Renal cortex interstitium (tissue), 15 donors: ENCODE measurements at places on chromosomes 6 and 20.

GRCh38 chr20:48308232-48308781 is 519.5 kb downstream of the PREX1 start:
- no peak for DNase-seq

- no peak for DNase-seq
Observed at GRCh38 chr20:830011-830521, 3.4 kb upstream of the FAM110A start.

- no peak for DNase-seq
Observed at GRCh38 chr6:125656287-125656870, 93.1 kb upstream of the HEY2 start.

GRCh38 chr6:118705544-118706491 is 54.4 kb upstream of the CEP85L start:
- DNase-seq, result no peak

GRCh38 chr6:143673669-143674068 is 4.1 kb upstream of the PHACTR2 start:
- DNase-seq, result no peak

DNA sequence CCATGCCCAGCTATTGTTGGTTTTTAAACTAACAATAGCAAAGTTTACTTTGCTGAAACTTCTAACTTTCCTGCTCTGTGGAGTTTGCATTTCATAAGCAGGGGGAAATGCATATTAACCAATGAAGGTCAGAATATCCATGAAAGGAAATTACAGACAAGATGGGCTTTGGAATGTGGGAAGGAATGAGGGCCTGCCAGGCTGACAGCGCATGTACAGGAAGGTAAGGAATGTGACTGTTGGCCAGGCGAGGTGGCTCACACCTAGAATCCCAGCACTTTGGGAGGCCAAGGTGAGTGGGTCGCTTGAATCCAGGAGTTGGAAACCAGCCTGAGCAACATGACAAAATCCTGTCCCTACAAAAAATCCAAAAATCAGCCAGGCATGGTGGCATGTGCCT is 49.6 kb downstream of the CDK5RAP1 start:
- DNase-seq, result no peak

GRCh38 chr6:93418408-93419303 is 703 bp downstream of the EPHA7 start:
- DNase-seq, result no peak

DNA sequence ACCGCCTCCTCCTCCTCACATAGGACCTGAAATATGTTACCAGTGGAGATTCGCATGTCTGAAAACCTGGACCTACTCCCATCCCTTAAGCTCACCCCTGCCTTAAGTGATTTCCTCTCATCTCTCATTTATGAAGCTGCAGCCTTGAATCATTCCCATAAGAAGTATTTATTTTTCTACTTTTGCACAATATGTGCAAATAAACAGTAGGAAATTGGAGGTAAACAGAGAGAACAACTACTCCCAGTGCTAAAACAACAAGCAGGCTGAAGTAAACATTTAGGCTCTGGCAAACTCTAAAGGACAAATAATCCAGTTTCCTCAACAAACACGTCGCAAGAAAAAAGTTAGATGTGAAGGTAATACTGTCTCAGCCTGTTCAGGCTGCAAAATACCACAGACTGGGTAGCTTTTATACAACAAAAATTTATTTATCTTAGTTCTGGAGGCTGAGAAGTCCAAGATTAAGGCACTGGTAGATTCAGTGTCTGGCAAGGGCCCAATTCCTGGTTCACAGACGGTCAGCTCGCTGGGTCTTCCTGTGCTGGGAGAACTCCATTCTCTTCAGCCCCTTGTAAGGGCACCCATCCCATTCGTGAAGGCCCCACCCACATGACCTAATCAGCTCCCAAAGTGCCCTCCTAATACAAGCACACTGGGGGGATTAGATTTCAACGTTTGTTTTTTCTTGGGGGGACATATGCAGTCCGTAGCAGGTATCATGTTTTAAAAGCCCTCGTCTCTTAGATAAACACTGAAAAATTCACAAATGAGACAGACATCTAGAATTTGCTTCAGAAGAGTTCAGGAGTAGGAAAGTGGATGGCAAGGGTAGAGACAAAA is 15.6 kb downstream of the SPATA2 start:
- DNase-seq, result no peak

DNA sequence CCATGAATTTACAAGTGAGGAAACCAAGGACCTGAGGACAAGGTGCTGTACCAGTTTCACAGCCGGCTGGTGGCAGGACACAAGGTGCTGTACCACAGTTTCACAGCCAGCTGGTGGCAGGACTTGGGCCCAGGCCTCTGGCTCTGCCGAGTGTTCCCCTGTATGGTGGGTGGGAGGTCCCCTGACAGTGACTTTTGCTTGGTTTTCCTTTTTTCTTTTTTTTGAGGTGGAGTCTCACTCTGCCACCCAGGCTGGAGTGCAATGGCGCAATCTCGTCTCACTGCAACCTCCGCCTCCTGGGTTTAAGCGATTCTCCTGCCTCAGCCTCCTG is 212.4 kb downstream of the LY86 start:
- DNase-seq, result no peak

GRCh38 chr6:6730831-6731230 is 142.3 kb downstream of the LY86 start:
- no peak for DNase-seq

DNA sequence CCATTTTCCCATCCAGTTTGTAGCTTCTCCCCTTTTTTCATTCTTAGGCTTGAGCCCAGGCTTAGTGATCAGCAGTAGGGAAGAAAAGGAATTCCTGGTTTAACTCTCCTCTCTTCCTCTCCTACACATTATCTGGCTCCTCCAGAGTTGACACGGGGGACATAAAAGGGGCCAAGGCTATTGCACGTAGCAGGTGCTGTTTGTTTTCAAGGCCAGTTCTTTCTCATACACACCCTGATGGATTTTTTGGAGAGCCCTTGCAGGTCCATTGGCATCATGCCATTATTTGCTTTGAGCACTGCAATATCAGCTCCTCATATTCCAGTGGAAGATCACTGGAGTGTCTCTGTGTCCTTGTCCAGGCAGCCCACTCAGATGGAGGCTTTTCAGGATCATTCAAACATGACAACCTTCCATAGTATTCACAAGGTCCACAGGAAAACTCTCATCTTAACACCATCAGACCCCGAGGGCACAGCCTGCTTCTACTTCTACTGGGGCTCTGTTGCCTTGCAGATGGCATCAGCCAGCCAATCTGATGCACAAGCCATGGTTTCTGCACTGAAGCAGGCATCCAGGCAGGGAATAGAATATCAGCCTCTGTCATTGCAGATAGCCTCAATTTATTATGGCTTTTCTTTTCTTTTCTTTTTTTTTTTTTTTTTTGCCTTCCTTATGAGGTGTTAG is 18.8 kb downstream of the PLCB4 start:
- no peak for DNase-seq

GRCh38 chr20:21129861-21130260 is 4.0 kb downstream of the KIZ start:
- no peak for DNase-seq

DNA sequence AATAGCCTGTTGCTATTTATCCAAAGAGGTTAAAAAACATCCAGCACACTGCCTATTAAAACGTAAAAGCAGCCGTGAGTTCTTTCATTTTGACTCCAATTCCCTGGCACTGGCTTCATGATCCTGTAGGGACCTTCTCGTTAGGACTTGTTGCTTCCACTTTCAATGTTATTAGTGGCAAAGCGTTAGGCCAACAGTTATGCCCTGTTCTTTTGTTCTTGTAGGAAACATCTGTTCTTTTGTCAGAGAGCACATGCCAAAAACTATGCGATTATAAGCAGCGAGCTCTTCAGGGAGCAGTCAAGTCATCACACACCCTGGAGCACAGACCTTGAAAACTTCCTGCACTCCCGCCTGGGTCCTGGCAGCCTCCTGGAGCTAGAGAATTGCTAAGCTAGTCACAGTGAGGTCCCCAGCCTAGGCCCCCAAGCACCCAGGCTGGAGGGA is 609.5 kb upstream of the ARID1B start:
- no peak for DNase-seq

DNA sequence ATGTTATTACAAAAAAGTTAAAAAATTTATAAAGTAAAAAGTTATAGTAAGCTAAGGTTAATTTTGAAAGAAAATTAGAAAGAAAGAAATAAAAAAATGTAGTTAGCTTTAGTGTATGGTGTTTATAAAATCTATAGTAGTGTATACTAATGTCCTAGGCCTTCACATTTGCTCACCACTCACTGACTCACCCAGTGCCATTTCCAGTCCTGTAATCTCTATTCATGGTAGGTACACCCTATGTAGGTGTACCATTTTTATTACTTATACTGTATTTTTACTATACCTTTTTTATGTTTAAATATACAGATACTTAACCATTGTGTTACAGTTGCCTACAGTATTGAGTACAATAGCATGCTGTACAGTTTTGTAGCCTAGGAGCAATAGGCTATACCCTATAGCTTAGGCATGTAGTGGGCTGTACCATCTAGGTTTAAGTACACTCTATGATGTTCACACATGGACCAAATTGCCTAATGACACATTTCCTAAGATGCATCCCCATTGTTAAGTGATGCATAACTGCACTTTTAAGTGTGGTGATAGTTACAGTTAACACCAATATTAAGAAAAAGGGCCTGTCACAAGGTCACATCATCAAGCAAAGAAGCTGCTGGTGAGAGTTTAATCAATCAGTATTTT is 8.0 kb downstream of the CD2AP start:
- DNase-seq, result no peak

- no peak for DNase-seq
Observed at GRCh38 chr20:37856932-37857660, 45.8 kb upstream of the VSTM2L start.

DNA sequence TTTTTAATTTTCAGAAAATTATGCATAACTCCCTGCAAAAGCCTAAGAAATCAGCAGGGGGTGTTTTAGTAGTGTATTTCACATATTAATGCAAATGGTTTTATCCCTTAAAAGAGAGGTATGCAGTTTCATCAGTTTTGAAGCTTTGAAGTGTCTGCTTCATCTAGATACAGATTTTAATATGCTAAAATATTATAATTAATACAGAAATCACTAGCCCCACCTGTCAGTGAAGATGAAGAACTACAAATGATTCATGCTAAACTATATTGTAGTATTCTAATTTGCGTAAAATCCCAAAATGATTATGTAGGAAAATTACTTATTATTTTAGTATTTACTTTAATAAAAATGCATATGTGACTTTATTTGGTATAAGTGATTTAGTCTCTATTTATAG is 2.9 kb upstream of the TFB1M start:
- DNase-seq, result no peak

DNA sequence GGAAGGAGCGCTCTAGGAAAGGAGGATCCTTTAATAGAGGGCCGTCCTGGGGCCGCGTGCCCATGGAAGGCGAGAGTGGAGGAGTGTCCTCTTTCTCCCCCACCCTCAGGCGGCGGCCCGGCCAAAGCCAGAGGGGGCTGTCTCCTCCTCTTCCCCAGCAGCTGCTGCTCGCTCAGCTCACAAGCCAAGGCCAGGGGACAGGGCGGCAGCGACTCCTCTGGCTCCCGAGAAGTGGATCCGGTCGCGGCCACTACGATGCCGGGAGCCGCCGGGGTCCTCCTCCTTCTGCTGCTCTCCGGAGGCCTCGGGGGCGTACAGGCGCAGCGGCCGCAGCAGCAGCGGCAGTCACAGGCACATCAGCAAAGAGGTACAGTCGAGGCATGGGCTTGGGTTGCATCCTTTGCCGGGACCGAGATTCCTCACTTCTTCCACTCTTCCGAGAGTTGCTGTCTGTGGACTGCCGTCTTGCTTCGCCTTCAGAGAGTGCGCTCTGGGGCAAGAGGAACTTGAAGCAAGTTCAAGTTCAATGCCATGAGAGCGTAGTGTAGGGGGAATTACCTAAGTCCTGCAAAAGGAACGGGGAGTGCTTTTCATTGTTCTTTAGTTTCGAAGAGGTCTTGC is at the start of gene LAMA2:
TSS of gene LAMA2 (plus strand) at position 148 of the 621 bp plus-strand sequence. CDS start at position 256, 108 bp downstream.
- DNase-seq, result peak; percentile 62

GRCh38 chr6:23659125-23659524 is 466.9 kb upstream of the NRSN1 start:
- DNase-seq, result peak; percentile 58

- DNase-seq, result no peak
Observed at GRCh38 chr6:142412241-142412640, 110.4 kb downstream of the ADGRG6 start.

GRCh38 chr20:32205843-32206759 is 1.4 kb downstream of the PLAGL2 start:
- DNase-seq, result no peak

- peak; percentile 31 for DNase-seq
Observed at GRCh38 chr6:169723991-169724493, 258 bp downstream of the PHF10 start.

DNA sequence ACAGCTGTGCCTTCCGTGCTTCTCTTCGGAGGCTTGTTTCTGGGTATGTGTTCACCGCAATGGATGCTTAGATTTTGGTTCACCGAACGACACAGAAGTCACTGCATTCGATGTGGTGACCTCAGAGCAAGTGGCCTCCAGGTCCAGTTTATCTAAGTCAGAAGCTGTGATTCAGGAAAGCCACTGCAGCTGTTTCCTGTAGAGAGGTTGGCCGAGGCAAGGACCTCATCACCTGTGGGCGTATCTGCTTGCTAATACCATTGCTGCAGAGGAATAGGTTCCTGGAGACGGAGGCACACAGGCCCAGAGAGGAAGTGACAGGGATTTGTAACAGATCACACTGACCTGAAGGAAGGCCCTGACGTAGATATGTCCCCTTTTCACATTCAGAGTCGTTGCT is 82.7 kb downstream of the FARS2 start:
- DNase-seq, result no peak

DNA sequence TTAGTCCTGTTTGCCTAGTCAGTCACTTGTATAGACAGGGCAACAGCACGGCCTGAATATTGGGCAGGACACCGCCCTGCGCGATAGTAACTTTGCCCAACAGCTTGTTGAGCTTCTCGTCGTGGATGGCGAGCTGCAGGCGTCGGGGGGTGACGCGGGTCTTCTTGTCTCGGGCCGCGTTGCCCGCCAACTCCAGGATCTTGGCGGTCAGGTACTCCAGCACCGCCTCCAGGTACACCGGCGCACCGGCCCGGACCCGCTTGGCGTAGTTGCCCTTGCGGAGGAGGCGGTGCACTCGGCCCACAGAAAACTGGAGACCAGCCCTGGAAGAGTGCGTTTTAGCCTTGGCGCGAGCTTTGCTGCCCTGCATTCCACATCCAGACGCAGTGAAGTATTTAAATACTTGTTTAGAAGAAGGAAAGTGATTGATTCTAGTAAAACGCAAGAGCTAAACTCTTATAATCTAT is 92.8 kb upstream of the BTN3A2 start:
- no peak for DNase-seq

DNA sequence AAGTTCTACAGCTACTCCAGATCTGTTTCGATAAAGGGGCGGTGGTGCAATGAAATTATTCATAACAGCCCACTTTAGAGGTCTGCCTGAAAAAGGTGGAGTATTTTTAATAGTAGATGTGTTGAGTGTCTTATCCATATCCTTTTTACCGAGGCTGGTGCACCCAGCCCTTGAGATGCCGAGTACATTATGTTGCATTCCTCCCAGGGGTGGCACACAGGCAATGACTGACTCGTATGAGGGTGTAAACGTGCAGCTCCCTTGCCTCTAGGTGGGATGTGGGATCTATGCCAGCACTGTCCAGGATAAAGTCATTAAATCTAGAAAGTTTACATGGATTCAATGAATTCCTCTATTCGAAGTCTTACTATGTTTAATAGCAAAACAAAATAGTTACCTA is 355.6 kb downstream of the PLCB1 start:
- no peak for DNase-seq
